ENCODE measurements at places on chromosomes 4 and X.
A peak's percentile ranks its signal among the peaks of the same experiment; 100 is the strongest.

DNA sequence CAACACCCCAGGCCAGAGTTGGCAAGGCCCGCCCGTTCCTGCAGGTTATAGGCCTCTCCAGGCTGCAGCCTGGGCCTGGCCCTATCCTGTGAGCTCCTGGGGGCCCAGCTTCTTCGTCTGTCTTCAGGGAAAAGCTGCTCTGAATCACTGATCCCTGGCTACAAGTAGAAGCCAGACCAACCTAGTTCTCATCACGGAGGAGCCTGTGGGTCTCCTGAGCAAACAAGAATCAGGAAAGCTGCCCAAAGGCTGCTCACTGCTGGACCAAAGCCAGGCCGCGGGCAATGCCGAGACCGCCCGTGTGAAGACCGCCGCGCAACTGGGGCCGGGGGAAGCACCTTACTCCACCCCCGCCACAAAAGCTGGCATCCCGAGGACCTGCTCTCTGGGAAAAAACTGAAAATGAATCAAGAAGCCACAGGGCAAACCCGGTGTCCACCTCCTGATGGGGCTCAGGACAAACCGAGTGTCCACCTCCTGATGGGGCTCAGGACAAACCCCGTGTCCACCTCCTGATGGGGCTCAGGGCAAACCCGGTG, 12.8 kb downstream of the CTBP1 start:
- DNase-seq: no peak

- DNase-seq: no peak
These were observed 1.4 kb downstream of the GRK4 start for GRCh38 chr4:2964706-2965258.

- DNase-seq: no peak
These were observed 25.1 kb downstream of the SASH3 start for GRCh38 chrX:129804806-129805205.

DNA sequence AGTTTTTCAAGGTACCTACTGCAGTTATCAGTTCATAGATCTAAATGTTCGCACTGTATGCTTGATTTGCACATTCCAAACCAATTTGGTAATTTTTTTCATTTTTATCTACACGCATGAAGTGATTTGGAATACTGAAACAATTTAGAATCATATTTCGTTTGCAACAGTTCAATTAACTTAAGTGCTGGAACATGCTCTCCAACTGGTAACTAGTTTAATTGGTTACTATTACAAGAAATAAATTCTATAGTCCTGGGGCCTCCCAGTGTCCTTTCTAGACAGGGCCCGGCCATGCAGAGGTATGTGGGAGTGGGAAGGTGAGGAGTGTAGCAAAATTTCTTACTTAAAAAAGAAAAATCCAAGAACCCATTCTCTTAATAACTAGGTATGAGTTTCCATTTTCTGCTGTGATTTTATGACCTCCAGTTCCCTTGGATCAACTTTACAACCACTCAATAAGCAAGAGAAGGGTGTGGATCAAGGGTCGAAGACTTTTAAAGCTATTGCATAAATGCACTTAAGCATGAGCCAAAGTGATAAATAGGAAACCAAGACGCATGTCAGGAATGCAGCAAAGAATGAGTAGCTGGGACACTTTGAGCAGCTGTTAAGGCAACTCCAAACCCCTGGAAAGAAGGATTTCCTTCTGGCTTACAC, 106.9 kb downstream of the PPARGC1A start:
- no peak for DNase-seq

GRCh38 chrX:153875391-153876111, 10.4 kb downstream of the L1CAM start:
- peak; percentile 74 for DNase-seq

GRCh38 chr4:145840162-145840768, 98.4 kb downstream of the ZNF827 start:
- DNase-seq: no peak

DNA sequence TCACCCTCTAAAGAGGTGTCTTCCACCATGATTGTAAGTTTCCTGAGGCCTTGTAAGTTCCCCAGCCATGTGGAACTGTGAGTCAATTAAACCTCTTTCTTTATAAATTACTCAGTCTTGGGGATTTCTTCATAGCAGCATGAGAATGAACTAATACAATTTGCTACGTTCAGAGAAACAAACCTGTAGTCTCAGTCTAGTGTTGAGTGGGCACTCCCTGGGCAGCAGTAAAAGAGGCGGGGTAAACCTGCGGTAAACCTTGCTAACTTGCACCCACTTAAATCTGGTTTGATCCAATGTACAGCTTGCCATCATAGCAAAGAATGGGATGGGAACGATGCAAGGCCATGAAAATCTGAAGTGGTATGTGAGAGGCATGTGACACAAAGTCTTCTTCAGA, 22.4 kb downstream of the GRXCR1 start:
- no peak for DNase-seq

DNA sequence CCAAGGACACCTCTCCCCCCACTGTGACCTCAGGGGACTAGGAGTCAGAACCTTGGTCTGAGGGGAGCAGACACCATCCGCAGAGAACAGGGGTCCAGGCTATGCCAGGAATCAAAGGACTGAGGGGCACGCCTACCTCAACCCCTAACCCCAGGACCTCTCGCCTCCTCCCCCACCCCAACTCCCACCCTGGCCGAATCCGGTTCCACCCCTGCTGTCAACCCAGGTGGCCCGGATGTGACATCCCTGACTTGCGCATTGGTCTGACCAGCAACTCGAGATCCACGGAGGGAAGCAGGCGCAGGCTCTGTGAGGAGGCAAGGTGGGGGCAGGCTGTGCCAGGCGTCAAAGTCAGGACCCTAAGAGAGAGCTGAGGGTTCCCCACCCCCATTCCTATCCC, 468 bp upstream of the MAGEA4 start:
- DNase-seq: no peak

- DNase-seq: no peak
These were observed 209.0 kb downstream of the IDS start for GRCh38 chrX:149296092-149296491.

DNA sequence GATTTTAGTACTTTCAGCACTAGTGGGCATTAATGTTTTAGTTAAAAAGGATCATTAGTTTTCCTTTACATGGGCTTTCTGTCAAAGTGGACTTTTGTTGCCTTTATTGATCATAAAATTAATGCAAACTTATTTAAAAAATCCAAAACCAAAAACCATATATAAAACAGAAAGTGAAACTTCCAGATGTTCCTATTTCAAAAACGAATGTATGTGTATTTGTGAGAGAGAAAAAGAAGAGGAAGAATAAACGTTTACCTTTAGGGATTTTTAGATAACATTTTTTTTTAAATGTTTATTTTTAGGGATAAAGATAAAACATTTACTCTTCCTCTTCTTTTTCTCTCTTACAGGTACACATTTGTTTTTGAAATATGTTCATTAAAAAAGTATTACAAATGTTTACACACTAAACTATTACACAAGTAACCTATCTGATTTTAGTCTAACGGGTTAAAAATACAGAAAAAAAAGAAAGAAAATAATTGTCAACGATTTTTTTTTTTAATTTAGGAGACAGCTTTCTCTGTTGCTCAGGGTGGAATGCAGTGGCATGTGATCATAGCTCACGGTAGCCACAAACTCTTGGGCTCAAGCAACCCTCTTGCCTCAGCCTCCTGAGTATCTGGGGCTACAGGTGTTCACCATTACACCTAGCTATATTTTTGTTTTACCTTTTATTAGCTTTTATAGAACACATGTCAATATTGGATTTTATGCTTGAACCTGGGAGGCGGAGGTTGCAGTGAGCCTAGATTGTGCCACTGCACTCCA, 16.8 kb upstream of the COX18 start:
- DNase-seq: no peak

- no peak for DNase-seq
These were observed 43.2 kb upstream of the RBM47 start for GRCh38 chr4:40672528-40673522.

DNA sequence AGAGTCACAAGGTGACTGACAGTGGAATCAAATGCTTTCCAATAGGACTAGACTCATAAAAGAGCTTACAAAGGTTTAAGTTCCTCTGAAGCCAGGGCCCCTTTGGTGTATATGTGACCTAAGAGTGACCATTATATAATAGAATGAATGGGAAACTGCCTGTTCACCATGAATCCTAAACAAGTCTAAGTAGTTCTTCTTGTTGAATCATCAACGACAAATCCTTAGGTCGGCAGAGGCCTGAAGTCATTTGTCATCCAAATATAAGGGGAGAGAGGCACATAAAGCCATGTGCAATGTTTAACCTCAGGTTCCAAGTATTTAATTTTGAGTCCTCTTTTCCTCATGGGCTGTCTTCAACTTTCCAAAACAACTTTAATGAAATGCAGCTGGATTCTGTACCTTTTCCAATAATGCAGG, 122.4 kb downstream of the RASL11B start:
- no peak for DNase-seq

- no peak for DNase-seq
These were observed 516.8 kb upstream of the FAM241A start for GRCh38 chr4:111628437-111628836.

- no peak for DNase-seq
These were observed 103.6 kb downstream of the COMMD8 start for GRCh38 chr4:47359891-47360290.

- DNase-seq: no peak
These were observed 28.5 kb downstream of the PJA1 start for GRCh38 chrX:69136546-69137331.

DNA sequence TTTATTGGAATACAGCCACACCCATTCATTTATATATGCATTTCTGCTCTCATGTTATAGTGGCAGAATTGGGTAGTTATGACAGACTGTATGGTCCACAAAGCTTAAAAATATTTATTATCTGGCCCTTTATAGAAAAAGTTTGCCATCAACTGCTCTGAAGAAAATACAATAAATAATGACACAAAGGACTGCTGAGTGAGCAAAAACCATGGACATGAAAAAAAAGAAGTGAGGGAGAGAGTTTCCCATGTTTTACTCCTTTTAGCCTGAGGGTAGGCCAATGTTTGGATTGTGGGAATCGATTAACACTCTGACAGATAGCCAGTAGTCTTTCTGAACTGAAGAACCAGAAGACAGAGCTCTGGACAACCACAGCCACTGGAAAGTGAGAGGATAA, 149.2 kb downstream of the CHRDL1 start:
- DNase-seq: no peak

GRCh38 chr4:10129196-10130177, 12.9 kb upstream of the WDR1 start:
- DNase-seq: no peak

DNA sequence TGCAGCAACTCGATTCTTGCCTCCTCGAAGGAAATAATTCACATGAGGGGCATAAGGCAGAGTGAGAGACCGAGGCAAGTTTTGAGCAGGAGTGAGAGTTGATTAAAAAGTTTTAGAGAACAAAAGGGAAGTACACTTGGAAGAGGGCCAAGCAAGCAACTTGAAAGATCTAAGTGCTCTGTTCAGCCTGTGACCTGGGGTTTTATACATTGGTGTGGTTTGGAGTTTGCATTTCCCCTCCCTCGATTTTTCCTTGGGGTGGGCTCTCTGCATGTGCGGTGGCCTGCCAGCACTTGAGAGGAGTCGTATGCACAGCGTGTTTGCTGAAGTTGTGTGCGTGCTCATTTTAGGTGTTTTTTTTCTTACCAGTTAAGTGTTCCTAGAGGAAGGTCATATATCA, 356.4 kb downstream of the KLHL4 start:
- no peak for DNase-seq

DNA sequence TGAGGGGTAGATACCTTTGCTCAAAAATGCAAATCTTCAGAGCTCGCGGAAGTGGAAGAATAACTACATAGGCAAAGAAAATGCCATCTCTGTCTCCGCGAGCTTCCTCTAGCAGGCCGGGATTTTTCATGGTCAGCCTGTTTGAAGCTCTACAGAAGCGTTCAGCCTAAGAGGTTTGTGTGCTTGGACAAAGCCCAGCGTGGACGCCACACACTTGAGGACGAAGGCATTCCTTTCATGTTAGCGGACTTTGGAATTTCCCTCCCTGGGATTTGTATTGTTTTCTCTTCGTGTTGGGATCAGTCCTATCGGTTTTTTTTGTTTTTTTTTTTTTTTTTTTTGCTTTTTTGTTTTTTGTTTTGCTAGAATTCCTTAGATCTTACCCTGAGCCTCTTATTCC, 53.7 kb downstream of the SMIM31 start:
- DNase-seq: no peak

GRCh38 chr4:5206016-5206790, 154.9 kb downstream of the STK32B start:
- DNase-seq: no peak

- no peak for DNase-seq
These were observed 578 bp upstream of the SEL1L3 start for GRCh38 chr4:25863347-25863784.

GRCh38 chr4:35912174-35912573, 332.1 kb downstream of the ARAP2 start:
- no peak for DNase-seq

GRCh38 chrX:111506826-111507225, 4.6 kb upstream of the SERTM2 start:
- no peak for DNase-seq

- no peak for DNase-seq
These were observed 9.0 kb downstream of the LRPAP1 start for GRCh38 chr4:3523146-3523627.

GRCh38 chr4:123547216-123548165, 150.9 kb downstream of the SPRY1 start:
- no peak for DNase-seq

DNA sequence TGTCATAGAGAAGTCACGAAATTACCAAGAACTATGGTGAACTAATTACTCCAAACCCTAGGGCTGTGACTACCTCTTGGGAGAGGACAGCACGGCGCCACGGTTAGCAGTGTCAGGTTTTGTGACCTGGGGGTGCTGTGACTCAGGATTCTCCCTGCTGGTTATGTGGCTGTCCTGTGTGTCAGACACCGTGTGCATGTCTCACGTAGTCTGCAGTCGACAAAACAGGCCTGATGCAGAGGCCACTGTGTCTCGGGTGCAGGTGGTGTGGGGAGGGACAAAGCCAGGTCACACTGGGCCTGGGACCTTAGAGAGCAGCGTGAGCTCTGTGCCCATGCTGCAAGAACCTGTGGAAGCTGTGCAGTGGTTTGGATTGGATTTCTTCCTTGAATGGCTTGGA, 34.1 kb downstream of the TNIP2 start:
- DNase-seq: no peak

DNA sequence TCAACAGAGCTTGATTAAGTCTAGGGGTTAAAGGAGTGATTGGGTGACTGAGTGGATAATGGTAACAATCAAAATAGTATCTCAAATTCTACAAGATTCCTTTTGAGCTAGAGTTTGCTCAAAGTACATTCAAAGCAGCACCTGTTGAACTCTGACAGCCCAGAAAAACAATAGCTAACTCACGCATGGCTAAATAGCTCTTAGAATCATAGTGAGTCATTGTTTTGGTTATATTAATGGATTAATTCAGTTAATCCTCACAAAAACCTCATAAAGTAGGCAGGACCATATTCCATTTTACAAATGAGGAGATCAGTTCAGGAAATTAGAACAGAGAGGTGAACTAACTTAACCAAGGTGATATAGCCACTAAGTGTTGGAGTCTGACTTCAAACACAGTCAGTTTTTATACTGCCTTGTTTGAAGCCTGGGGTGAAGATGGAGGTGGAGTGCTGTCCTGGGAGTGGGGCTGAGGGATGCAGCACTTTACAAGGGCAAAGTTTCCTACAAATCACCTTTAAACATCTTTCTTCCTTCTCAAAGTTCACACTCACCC, 35.9 kb upstream of the PPM1K start:
- DNase-seq: no peak

- no peak for DNase-seq
These were observed 16.7 kb downstream of the DGKQ start for GRCh38 chr4:956531-957230.

GRCh38 chr4:187544461-187545053, 451.0 kb upstream of the ZFP42 start:
- DNase-seq: no peak

- no peak for DNase-seq
These were observed 108.6 kb downstream of the RTL5 start for GRCh38 chrX:72023071-72023470.
